Adrenal gland (tissue), 19 donors: ENCODE measurements at places on chromosomes 12 and 14.

GRCh38 chr12:54042970-54043853, 10.4 kb downstream of the HOXC5 start:
- DNase-seq, result no peak

DNA sequence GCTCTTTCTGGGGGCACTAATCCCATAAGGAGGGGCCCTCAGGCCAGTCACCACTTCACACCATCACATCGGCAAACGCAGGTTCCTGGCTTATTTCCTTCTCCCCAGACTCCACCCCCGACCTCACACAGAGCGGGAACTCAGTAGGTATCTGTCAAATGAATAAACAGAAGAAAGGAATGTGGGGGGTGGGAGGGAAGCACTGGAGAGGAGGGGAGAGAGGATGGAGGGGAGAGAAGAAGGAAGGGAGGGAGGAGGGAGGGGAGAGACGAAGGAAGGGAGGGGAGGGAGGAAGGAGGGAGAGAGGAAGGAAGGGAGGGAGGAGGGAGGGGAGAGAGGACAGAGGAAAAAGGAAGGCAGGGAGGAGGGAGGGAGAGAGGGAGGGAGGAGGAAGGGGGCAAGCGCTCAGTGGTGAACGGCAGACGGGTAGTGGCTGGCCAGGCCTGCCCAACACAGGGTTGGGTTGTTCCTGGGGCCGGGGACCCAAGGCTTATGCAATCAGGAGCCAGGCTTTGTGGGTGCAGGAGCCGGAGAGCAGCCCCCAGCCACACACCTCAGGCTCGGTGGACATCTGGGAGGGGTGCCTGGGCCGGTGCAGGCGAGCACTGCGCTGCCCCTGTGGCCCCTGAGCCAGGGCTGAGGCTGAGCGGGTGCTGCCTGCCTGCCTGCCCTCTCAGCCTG, 52.6 kb upstream of the FBRSL1 start:
- DNase-seq, result no peak

DNA sequence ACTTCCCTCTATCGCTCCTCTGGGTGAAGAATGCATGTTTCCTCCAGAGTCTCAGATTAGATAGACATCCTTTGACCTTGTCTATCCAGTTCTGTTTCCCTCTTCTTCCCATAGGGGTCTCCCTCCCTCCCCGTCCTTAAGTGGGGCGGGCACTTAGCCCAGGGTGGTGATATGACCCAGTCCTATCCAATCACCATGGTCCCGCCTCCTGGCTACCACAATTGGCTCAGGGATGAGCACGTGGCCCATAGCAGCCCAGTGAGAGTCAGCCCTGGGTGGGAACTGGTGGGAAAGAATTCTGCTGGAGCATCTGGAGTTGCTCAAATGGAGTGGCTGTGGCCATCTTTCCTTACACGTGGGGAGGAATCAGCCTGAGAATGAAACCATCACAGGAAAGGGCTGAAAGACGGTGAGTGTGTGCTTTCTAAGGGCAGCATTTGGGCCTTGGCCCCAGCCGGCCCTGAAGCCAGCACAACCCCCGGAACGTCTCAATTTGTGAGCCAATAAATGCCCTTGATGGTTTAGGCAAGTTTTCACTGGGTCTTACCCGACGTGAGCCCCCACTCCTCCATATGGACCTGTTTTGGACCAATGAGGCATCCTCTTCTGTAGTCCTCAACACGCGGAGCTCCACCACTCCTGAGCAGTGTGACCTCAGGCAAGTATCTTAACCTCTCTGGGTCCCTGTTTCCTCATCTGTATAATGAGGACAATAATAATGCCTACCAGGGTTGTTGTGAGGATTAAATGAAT, 14.4 kb upstream of the MLXIP start:
- DNase-seq, result peak; percentile 88

DNA sequence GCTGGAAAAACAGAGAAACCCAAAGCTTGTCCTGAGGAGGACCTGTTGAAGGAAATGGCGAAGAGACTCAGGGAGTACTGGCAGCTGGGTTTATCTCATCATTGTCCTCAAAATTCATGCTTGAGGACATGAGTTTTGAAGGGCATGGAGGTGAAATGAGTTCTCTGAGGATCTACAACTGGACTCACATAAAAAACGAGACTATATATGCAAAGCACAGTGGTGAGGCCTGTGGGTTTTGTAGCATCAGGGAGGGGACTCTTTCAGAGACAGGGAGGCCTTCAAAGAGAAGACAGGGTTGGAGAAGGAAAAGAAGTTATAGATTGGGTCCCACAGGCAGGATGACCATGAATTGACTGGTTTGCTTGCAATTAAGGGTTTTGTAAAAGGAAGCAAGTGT, 71.3 kb upstream of the SCN8A start:
- DNase-seq, result no peak

- no peak for DNase-seq
Observed at GRCh38 chr12:30661210-30661609, 34.5 kb downstream of the IPO8 start.

- DNase-seq, result no peak
Observed at GRCh38 chr12:26786491-26786864, 46.5 kb downstream of the ITPR2 start.

GRCh38 chr12:52632656-52633055, 14.3 kb upstream of the KRT73 start:
- DNase-seq, result no peak

DNA sequence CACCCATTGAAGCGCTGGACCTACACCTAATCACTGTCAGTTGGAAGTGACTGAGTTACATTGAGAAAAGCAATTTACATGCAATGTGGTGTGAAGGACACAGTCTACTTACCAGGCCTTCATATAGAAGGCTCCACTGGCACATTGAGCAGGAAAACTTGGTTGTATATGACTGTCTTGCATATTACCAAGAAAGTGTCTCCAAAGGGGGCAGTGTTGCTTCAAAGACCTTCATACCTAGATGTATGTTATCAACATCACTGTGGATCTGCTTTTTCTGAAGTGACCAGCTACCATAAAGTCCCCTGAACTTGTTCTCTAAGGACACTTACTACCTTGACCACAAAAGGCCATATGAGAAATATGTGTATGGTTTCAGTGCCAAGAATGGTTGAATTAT, 64.1 kb downstream of the NELL2 start:
- no peak for DNase-seq

DNA sequence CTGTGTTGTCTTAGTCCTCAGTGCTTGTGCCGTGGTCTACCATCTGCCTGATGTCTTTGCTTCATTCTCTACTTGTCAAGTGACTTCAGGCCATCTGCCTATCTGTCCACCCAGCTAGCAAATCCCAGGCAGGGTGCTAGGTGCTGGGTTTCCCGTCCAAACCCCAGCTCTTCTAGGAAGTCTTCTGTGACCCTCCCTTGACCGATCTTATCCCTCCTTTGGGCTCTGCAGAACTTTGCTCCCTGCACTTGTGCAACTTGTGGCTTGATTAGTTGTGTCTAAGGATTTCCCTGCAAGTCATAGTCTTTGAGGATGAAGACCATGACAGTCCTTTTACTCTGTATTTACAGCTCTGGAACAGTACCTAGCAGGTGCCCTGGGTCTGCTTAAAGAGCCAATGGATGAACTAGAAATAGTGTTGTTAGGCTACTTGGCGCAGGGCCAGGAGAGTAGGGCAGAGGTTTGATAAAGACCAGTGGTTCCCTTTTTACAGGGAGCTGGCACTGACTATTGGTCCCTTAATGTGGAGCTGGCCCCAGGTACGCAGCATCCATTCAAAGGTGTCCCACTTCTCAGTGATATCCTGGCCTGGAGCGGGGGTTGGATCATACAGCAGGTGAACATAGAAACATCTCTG, 60.1 kb downstream of the ADCK1 start:
- DNase-seq, result peak; percentile 23

- DNase-seq, result no peak
Observed at GRCh38 chr12:67388331-67389138, 119.4 kb downstream of the CAND1 start.

DNA sequence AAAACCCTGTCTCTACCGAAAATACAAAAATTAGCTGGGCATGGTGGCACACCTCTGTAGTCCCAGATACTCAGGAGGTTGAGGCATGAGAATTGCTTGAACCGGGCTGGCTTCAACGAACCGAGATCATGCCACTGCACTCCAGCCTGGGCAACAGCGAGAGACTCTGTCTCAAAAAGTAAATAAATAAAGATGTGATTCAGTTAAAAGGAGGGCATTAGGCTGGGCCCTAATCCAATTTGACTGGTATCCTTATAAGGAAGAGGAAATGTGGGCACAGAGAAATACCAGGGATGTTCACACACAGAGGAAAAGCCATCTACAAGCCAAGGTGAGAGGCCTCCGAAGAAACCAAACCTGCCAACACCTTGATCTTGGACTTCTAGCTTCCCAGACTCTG, 10.1 kb upstream of the DCAF4 start:
- DNase-seq, result peak; percentile 24

DNA sequence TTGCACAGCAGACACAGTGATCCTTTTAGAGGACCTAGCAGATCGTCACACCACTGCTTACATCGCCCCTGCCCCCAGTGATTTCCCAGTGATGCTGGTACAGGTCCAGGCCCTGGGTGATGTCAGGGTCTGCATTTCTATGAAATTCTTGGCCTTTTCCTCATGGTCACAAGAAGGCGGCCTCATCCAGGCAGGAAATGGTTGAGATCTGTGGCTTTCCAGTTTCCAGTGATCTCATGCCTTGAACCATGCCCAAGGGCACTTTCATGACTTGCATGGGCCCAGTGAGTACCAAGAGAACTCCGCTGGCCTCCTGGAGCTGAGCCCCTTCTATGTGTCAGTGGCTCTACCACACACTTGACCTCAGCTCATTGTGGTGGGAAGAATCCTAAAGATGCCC, 41.9 kb upstream of the BDKRB2 start:
- DNase-seq, result no peak

DNA sequence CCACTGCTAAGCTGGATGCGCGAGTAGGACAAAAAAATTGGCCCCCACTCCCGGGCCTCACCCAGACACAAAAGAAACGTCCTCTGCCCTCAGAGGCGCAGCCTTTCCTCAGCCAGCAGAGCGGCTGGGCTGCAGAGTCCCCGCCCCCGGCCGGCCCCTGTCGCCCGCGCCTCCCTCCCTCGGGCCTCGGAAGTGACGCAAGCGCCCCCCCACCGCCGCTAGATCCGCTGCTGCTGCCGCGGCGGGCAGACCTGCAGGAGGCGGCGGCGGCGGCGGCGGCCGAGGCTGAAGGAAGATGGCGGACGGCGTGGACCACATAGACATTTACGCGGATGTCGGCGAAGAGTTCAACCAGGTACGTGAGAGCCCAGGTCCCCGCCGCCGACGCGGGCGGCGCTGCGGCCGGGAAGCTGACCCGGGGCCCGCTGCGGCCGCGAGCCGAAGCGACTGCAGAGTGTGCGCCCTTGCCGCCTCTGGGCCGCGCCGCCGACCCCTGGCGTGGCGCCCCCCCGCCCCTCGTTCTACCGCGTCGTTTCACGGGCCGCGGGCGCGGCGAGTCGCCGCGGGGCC, at the start of gene CPSF6:
Gene CPSF6, plus strand, starts transcription at position 218 of the 570 bp plus-strand sequence. Its CDS starts 78 bp downstream, at position 296.
- peak; percentile 97 for DNase-seq

- no peak for DNase-seq
Observed at GRCh38 chr14:20179880-20180279, 10.8 kb upstream of the OR11G2 start.
